ENCODE measurements at places on chromosomes 16 and 17.

DNA sequence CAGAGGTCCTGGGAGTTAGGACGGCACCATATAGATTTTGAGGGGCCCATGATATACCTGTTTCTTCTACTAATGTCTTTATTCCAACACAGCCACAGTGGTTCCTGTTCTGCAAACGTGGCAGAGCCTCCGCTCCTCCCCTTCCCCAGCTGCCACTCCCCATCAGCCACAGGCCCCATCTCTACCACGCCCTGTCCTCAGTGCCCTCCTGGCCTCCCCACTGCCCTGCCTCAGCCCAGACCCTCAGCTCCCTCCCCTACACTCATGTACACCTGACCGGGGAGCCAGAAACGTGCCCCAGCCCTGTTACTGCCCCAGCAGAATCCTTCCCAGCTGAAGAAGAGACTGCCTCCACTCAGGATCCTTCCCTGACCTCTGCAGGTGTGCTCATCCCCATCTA lies 11.9 kb upstream of the RBFOX3 start:
- no peak for DNase-seq

- no peak for DNase-seq
Measured at GRCh38 chr16:86835982-86836381, 257.6 kb downstream of the FOXL1 start.

DNA sequence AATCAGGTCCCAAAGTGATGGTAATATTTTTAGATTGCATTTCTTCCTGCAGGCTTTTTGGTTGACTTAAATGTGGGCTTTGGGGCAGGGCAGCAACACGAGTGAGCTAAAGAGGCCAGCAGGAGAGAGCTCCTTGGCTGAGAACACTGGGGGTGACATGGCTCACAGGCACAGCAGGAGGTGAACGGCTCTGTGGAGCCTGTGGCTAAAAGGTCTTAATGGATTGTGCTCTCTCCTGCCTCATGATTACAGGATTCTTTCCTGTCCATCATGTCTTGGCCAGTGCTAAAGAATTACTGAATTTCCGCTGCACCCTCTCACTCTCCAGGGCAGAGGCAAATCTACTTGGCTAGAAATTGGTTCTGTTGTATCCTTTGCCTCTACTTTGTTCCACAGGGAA lies 366.6 kb downstream of the HS3ST4 start:
- DNase-seq = no peak

- no peak for DNase-seq
Measured at GRCh38 chr17:15955793-15956541, 11.0 kb downstream of the ADORA2B start.

GRCh38 chr17:76014100-76014924 lies 12.8 kb downstream of the EVPL start:
- DNase-seq = peak; percentile 40

- DNase-seq = no peak
Measured at GRCh38 chr17:44007346-44008204, 3.2 kb downstream of the NAGS start.

GRCh38 chr16:11202260-11203091 lies 53.5 kb downstream of the SOCS1 start:
- DNase-seq = no peak

DNA sequence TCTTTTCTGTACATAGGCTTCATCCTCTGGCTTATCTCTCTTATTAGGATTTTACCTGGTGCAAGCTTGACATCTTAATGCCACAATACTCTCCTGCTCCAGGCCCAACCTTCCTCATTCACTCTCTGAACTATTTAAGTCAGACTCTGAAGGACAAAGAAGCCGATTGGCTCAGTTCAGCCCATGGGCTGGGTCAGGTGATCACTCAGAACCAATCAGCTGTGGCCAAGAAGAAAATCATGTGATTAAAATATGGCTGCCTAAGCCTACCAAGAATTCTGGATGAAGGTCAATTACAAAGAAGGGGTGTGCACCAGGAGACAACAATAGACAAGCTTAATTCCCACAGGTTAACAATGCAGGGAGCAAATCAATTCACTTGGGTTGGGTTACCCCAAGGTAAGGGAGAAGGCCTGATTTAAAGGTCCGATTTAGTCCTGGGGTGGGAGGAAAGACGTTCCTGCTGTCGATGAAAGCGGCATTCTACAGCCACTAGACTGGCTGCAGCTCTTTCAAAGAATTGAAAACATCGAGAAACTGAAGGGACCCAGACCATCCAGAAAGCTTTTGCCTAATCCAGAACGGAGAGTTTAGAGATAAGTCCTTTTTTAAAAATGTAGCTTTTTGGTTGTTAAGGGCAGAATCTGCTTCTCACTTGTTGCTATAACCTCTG lies 42.9 kb upstream of the NFAT5 start:
- DNase-seq = no peak

DNA sequence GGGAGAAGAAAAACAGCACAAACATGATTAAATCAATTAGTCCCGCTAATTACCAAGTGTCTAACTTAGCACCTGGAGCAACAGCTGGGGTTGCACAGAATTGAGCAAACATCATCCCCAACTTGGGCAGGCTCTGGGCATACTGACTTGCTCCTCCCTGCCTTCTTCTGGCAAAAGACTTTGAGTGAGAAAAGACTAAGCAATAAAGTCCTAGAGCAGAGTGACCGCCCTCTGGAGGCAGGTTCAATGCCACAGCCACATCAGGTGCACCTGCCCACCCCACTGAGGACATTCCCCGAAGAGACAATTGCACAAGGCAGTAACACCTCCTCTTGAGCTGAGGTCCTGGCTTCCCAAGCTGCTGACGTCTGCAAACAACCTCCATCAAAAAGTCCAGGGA lies 358.3 kb downstream of the SOX9 start:
- DNase-seq = no peak

GRCh38 chr17:43701318-43701743 lies 39.6 kb upstream of the MEOX1 start:
- no peak for DNase-seq

DNA sequence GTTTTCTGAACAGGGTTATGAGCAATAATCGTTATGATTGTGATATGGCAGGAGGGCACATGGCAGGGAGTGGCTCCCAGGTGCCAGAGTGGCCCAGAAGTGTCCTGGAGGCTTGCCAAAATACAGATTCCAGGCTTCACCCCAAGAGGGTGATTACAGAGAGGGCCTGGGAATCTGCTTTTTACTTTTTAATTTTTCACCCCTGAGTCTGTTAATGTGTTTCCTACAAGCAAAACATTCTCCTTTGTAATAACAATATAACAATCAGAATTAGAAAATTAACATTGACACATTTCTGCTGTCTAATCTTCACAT lies 212.4 kb downstream of the SNX29 start:
- DNase-seq = no peak

DNA sequence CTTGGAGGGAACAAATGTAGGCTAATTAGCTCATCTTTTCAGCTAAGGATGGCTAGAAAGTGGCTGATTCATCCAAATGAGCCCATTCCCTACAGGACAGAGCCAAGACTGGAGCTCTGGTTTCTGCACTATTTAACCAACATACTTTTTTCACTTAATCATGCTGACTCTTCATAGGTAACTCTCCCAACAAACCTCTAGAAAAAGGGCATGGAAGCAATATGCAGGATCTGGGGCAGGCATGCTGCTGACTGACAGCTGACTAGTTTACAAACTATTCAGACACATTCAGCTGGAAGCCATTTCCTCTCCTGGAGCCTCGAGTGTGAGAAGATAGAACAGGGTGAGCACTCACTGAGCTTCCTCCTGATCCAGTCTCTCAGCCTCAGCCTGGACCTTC lies 6.2 kb downstream of the BECN1 start:
- no peak for DNase-seq

DNA sequence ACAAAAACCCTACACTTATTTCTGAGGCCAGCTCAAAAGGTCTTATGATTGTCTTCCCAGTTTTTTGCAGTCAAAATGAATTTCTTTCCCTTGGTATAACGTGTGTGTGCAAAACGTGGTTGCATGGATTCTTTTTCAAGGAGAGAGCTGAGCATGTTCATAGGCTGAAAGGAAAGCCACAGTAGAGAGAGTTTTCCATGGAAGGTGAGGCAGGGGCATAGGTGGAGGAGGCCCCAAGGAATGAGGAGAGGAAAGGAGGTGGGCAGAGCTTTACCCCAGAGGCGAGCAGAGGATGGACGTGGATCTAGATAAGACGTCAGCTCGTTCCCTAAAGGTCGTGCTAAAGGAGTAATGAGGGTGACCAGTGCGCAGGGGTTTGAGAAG lies 22.8 kb downstream of the TRPV2 start:
- DNase-seq = no peak

DNA sequence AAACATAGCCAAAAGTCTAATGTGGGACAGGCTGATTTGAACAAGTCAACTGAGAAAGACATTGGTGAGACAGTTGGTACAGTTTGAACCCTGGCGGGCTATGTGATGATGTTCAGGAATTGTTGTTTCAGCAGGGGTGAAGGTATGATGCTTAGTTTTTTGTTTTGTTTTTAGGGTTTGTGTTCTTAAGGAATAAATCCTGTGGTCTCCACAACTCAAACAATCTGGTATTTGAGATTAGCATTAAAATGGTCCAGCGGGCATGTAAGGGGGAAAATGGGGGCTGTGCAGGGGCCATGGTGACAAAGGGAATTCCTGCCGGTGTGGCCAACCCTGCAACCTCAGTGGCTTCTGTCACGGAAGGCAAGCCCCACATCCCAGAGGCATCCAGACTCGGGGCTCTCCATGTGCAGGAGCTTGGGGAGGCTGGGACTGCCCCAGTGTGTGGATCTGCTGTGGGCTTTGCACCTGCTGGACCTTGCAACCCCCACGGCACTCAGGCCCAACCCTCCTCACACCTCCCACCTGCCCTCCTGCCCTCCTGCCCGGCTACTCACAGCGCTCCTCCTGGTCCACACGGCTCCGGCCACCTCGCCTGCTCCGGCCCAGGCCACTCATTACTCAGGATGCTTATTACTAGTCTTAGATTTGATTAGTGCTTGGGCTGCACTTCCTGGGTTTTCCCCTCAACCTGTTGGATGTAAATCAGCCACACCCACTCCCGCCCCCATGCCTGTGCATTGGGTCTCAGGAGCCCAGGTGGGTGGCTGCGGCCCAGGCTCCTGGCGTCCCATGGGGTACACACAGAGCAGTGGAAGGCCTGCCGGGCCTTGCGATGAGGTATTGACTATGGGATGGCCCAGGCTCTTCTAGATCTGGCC lies at the start of gene TNFRSF13B:
Gene TNFRSF13B (minus strand): TSS at position 661 of the 881 bp plus-strand sequence. CDS start 43 bp downstream, at position 618.
- no peak for DNase-seq

DNA sequence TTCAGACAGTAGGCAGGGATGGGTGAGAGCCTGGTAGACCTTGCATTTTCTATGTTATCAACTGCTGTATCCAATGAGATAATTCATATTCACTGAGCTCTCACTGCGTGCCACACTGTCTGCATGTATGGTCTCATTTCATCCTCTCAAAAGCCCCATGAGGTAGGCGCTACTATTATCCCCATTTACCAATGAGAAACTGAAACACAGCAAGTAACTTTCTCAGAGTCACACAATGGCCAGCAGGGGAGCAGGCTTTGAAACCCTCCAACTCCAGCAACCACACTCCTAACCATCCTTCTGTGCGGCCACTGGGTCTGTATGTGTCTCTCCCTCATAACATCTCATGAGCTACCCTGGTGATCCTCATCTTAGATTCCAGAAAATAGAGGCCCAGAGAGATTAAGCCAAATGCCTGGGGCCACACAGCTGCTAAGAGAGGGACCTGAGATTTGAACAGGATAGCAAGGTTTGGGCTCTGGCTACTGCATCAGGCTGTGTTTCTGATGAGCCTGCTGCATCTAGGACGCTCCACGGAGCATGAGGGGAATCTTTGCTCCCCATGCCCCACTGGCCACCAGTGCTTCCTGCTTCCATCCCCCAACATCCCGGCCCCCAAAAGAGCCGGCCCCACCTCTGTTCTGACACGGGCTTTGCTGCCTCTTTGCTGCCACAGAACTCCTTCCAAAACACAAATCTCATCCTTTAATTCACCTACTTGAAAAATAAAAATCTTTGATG lies 3.2 kb downstream of the CCR7 start:
- DNase-seq = no peak

DNA sequence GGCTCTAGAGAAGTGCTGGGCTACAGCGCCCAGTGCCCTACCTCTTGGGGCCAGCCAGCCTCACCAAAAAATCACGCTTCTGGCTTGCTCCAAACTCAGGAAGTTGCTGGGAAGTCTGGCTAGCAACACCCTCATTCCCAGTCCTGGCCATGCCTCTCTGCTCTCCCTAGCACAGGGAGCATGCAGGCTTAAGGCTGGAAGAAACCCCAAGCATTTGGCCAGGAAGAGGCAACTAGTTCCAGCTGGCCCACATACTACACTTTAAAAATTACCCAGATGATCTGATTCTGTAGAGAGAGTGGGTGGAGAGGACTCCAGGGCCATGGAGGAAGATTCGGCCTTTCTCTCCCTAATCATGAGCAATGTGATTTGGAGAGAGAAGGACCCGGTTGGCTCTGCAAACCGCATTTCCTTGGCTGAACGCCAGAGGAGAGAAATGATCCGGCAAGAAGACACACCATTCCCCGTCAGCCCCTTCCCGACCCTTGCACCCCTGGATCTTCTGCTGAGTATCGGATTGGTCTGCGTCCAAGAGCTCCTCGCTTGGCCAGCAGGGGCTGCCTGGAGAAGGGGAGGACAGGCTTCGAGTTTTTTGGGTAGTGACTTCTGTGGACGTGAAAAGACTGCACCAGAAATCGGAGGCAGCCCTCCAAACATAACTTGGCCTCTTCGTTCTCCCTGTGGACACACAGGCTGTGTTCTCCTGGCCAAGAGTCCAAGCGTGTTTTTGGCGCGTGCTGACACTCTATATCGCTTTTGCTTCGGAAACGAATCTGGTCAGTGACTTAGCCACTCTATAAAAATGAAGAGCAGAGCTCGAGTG lies 406.3 kb downstream of the WWOX start:
- peak; percentile 54 for DNase-seq

- no peak for DNase-seq
Measured at GRCh38 chr17:73887739-73888138, 243.5 kb upstream of the SDK2 start.

GRCh38 chr17:8935191-8935590 lies 30.3 kb downstream of the PIK3R5 start:
- no peak for DNase-seq

GRCh38 chr17:62732125-62732524 lies 76.0 kb downstream of the MARCHF10 start:
- no peak for DNase-seq

DNA sequence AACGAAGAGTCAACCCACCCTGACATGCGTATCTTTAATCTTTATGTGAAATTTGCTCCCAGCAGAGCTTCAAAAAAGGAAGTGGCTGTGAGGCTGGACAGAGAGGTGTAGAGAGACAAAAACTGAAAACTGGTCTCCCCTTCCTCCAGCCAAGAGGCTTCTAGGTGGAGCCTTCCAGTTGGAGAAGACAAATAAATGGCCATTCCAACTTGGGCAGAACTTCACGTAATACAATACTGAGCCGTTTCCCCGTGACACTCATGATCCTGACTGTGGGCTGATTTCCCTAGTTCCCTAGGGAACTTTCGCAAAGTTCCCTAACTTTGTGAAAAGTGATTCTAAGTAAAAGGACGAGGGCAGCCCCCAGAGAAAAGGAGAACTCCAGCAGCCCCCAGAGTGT lies 78.8 kb downstream of the ZFHX3 start:
- DNase-seq = no peak

GRCh38 chr17:28871056-28871579 lies 16.3 kb downstream of the ERAL1 start:
- no peak for DNase-seq
